Activated naive CD4-positive, alpha-beta T cell treated with anti-CD3 and anti-CD28 coated beads, Interleukin-2, amount 50 U/mL, for 72 hours (primary cell): ENCODE measurements at places on chromosomes 16 and 17. TPM values are rescaled to one million over a fixed set of nuclear protein-coding genes. Genes with fewer than 3 reads are reported as not detected.
A peak's percentile ranks its signal among the peaks of the same experiment; 100 is the strongest.

DNA sequence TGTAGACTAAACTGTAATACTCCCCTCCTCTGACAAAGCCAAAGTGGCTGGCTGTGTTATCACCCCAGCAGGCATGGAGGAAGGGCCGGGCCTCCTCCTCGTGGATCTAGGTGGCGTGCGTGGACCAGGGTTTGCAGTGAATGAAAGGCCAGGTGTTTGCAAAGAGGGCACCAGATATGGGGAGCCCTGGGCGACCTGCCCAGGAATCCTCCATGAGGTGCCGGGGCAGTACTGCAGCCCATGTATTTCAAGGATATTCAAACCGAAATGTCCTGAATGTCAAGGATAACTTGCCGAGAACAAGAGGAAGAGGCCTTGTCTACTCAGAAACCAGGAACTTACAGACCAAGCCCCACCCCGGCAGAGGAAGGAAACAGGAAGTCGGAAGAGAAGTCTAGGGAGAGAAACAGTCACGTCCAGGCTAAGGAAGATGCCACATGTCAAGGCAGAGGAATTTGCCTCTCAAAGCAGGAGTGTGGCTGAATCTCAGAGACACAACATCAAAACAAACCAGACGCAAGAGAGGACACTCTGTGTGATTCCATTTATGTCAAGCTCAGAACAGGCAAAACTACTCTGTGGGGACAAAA lies 13.7 kb upstream of the OSGIN1 start:
- no peak for DNase-seq

DNA sequence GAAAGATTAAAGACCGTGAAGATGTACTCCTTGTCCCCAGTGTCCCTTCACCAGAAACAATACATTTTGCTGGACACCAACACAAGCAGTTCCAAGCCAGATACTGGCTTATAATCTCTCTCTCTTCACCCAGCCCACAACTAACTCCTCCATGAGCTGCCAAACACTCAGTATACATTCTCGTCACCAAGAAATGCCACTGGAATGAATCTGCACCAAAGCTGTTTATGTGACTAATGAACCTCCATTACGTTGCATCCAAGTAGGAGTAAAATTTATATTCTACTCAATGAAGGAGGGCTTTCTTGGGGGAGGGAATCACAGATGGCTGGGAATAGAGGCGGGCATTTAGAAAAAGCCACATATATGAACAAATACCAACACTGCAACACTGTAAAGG lies 20.9 kb upstream of the SOX9 start:
- no peak for DNase-seq

GRCh38 chr17:80826955-80827645 lies 164.5 kb upstream of the CHMP6 start:
- peak; percentile 83 for DNase-seq

DNA sequence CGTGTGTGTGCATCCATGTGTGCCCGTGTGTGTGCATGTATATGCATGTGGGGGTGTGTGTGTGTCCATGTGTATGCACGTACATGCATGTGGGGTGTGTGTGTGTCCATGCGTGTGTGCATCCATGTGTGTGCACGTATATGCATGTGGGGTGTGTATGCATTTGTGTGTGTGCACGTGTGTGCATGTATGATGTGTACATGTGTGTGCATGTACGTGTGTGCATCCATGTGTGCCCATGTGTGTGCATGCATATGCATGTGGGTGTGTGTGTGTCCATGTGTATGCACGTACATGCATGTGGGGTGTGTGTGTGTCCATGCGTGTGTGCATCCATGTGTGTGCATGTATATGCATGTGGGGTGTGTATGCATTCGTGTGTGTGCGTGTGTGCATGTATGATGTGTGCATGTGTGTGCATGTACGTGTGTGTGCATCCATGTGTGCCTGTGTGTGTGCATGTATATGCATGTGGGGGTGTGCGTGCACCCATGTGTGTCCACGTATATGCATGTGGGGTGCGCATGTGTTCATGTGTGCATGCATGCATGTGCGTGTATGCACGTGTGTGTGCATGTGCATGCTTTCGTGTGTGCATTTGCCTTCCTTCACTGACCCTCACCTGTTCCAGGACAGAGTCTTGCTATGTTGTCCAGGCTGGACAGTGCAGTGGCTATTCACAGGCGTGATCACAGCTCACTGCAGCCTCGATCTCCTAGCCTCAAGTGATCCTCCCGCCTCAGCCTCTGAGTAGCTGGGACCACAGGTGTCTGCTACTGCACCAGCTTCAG lies 129.6 kb upstream of the TNRC6C start:
- DNase-seq = no peak

DNA sequence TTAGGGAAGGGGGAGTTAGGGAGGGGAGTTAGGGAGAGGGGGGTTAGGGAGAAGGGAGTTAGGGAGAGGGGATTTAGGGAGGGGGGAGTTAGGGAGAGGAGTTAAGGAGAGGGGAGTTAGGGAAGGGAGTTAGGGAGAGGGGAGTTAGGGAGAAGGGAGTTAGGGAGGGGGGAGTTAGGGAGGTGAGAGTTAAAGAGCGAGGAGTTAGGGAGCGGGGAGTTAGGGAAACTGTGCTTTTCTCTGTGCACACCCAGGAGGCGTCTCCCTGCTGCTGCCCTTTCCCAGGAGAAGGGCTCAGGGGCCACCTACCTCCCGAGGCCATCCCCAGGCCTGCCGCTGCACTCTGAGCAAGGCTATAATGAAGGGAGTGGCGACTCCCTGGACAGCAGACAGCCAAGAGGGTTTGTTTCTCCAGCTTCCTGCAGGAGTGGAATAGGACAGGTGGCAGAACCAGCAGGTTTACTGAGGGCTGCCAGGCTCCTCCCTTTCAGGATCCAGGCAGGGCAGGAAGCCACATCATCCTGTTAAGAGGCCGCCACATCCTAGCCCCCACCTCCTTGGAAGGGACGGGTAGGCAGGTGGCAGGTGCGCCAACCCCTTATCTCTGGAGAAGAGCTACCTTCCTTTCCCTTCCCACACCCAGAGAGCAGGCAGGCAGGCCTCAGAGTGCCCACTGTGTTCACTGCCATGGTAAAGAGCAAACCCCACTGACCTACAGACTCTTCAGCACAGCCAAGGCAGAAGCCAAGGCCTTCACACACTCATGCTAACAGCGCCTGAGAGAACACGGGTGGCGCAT lies 4.3 kb downstream of the CANT1 start:
- no peak for DNase-seq

GRCh38 chr16:85915125-85915845 lies 16.3 kb downstream of the IRF8 start:
- no peak for DNase-seq

- no peak for DNase-seq
Observed at GRCh38 chr16:85234310-85235204, 122.3 kb upstream of the CIBAR2 start.

- no peak for DNase-seq
Observed at GRCh38 chr16:61465285-61465684, 571.0 kb downstream of the CDH8 start.

- no peak for DNase-seq
Observed at GRCh38 chr17:68089881-68090280, 54.3 kb downstream of the KPNA2 start.

GRCh38 chr17:48002916-48003416 lies 32.1 kb downstream of the CDK5RAP3 start:
- no peak for DNase-seq

DNA sequence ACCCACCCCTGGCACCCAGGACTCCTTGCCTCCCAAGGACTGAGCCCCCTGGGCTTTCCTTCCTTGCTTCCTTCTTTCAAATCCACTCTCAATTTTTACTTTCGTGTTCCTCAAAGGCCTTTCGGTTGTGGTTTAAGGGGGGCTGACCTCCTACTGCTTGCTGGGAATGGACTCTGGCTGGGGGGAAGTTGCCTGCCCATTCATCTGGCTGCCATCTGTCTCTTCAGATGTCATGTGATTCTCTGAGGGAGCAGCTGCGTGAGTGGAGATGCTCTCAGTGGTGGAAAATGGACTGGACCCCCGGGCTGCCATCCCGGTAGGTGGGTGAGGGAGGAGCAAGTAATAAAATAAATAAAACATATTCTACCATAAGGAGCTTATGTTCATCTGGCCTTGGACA lies 93.8 kb upstream of the RPRML start:
- DNase-seq = no peak

DNA sequence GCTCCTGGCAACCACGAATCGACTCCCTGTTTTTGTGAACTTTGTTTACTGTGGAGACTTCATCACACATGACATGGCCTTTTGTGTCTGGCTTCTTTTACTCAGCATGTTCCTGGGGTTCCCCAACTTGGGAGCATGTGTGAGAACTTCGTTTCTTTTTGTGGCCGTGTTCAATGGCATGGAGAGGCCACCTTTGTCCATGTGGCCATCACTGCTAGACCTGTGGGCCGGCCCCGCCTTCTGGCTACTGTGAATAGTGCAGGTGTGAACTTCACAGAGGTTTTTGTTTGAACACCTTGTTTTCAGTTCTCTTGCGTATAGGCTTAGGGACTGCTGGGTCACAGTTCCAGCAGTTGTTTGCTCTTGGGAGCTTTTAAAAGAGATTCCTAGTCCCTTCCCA lies 5.7 kb upstream of the SLC38A8 start:
- no peak for DNase-seq

GRCh38 chr16:56306690-56307533 lies 115.6 kb downstream of the GNAO1 start:
- no peak for DNase-seq

Gene HBQ1
- total RNA-seq = not detected

Gene SLC9A5
- 13.6 TPM for total RNA-seq

Gene ZNRF1
- 20.4 TPM for total RNA-seq

Gene CA5A
- total RNA-seq = not detected

Gene NAGS
- 3.0 TPM for total RNA-seq

Gene MYH8
- total RNA-seq = not detected

Gene MT1M
- total RNA-seq = not detected
